Activated CD4-positive, alpha-beta T cell treated with anti-CD3 and anti-CD28 coated beads, Interleukin-2, amount 10 ng/mL, durations not matched to agents 7 days and 5 days (primary cell): ENCODE measurements at places on chromosomes 1 and 21. TPM values are rescaled to one million over a fixed set of nuclear protein-coding genes. Genes with fewer than 3 reads are reported as not detected.

AQP10 gene
- not detected for total RNA-seq

NGF gene
- total RNA-seq, result not detected

UBIAD1 gene
- total RNA-seq, result 53.7 TPM

LMX1A gene
- total RNA-seq, result not detected
